ENCODE measurements at places on chromosomes 1 and 21.
A peak's percentile ranks its signal among the peaks of the same experiment; 100 is the strongest.

GRCh38 chr21:33566514-33566913, 22.0 kb downstream of the DONSON start:
- no peak for DNase-seq

DNA sequence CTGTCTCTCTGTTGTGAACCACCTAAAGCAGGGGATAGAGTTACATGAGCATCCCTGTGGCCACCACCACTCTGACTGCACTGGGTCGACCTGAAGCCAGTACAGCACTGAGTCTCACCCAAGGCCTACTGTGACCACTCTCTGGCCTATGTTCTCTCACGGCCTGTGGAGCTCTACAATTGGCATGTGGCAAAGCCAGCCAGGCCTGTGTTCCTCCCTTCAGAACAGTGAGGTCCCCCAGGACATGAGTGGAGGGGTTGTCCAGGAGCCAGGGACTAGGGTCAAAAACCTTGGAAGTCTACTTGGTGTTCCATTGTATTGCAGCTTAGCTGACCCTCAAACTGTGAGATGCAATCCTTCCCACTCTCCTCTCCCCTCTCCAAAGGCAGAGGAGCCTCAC, 42.7 kb upstream of the FMO3 start:
- DNase-seq: no peak

GRCh38 chr1:41795205-41795762, 123.4 kb downstream of the HIVEP3 start:
- DNase-seq: peak; percentile 56

DNA sequence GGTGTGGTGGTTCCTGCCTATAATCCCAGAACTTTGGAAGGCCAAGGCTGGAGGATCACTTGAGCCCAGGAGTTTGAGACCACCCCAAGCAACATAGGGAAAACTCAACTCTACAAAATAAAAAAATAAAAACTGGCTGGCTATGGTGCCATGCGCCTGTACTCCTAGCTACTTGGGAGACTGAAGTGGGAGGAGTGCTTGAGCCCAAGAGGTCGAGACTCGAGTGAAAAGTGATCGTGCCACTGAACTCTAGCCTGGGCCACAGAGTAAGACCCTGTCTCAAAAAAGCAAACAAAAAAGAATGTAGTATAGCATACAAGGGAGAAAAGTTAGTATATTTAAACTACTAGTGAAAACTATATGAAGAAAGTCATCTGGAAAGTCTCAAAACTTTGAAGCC, 66.7 kb downstream of the ARID4B start:
- no peak for DNase-seq

DNA sequence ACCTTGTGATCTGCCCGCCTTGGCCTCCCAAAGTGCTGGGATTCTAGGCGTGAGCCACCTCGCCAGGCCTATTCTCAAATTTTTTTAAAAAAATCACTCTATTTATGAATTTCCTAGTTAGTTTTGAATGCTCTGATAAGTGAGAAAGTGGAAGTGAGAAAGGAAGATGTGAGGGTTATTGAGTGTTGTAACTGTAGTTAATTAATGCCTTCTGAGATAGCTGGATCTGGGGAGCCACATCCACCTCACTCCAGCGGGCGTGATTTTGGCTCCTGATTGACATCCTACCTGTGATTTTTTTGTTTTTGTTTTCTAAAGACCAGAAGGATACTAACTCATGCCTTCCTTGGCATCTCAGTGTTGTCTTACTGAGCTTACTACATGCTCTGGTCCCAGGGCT, 65.6 kb downstream of the ST3GAL3 start:
- DNase-seq: no peak

GRCh38 chr1:68723791-68724190, 226.9 kb upstream of the DEPDC1 start:
- no peak for DNase-seq

DNA sequence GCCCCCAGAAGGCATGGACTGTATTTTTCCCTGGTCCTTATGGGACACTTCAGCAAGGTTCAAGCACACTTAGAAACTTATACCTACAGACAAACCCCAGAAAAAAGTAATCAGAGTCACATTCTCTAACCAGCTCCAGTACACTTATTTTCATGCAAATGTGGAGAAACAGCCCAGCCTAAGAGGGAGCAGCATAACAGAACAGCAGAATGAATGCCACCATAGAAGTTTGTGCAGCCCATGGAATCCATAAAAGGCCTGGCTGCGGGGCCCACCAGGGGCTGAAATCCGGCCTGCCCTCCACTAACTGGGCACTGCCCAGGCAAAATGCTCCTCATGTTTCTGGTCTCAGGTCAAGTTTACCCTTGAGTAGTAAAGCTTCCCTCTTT, 60.4 kb upstream of the ATP1A1 start:
- DNase-seq: no peak

GRCh38 chr1:76832521-76832920, 34.8 kb upstream of the ST6GALNAC5 start:
- no peak for DNase-seq

DNA sequence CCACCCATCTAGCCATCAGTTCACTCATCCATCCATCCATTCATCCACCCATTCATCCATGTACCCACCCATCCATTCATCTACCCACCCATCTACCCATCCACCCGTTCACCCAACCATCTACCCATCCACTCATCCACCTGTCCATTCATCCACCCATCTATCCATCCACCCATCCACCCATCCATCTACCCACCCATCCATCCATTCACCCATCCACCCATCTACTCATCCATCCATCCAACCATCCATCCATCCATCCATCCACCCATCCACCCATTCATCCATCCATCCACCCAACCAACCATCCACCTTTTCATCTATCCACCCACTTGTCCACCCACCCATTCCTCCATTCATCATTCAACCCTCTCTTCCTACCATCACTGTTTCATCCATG, 80.3 kb downstream of the KIF14 start:
- DNase-seq: no peak

DNA sequence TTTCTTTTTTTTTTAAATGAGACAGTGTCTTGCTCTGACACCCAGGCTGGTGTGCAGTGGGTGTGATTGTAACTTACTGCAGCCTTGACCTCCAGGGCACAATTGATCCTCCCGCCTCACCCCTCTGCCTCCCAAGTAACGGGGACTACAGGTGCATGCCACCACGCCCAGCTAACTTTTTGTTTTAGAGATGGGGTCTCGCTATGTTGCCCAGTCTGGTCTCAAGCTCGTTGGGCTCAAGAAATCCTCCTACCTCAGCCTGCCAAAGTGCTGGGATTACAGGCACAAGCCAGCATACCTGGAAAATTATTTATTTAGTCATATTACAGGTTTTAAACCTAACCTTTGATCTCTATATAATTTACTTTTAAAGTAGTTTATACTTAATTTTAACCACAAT, 13.4 kb downstream of the LRRC39 start:
- DNase-seq: no peak

GRCh38 chr21:34913811-34914210, 135.3 kb downstream of the RUNX1 start:
- peak; percentile 56 for DNase-seq

- peak; percentile 40 for DNase-seq
Measured at GRCh38 chr21:42187976-42188653, 30.8 kb upstream of the ABCG1 start.

DNA sequence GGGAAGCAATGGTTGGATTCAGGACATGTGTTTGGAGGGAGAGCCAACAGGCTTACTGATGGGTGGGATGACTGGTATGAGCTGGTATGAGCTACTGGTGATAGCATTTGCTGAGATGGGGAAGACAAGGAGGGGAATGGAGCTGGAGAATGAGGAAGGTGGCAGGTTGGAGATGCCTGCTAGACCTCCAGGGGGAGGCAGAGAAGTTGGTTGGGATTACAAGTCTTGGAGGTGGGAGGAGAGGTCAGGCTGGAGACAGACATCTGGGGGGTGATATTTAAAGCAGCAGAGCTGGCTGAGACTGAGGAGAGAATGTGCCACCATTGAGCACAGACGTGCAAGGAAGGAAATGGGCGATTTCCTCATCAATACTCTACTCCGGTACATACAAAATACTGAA, 31.8 kb upstream of the ENO1 start:
- DNase-seq: no peak

DNA sequence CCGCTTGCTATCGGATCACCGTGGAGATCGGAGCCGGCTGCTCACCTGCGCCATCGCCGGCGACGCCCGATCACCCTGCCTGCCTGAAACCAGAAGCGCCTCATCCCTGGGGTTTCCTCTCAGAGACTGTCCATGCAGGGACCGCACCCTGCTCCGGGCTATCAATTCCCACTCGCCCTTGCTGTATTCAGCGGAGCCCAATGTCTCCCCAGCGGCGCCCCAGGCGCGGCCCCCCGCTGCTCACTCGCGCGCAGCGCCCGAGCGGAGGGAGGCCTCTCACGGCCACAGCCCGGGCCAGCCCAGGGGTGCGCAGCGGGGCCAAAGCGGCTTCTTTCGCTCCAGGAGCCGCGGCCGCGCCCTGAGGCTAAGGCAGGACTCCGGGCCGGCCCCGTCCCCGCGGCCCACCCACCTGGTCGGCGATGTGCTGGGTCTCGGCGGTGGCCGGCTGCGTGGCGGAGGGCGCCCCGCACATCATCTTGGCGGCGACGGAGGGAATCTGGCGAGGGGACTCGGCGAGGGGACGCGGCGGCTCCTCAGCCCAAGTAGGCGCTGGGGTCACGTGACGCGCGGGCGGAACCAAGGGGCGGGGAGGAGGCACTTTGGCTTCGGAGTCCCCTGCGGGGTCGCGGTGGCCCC, at the start of gene CSTB:
CSTB (minus strand) TSS at position 514 of the 636 bp plus-strand sequence; CDS start at position 475, 39 bp downstream.
- peak; percentile 90 for DNase-seq

DNA sequence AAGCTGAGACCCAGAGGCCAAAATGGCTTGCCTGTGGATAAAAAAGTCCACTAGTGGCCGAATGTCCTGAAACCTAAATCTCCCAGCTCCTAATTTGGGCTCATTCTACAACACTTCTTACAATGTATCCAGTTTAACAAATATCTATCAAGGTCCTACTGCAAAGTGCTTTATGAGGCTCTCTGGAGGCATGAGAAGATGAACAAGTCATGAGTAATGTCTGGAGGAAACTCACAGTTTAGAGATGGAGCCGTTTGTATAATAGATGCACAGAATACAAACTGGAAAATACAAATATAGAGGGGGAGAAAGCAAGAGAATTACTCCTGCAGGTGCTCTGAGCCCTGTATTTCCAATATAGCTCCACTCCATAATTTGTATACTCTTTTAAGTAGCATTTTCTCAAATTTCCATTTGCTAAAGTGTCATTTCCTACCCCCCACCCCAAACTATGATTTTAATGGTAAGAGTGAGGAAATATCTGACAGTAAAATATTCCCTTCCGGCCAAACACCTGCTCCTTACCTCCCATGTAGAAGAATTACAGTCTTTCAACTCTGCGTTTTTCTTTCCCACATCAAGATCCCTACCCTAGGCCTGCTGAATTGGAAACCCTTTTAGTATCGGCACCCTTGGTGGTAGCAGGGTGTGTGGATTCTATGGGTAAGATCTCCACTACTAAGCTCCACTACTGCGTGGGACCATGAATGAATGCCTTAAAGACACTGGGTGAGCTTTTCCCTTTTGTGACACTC, 3.3 kb upstream of the ADAMTS5 start:
- DNase-seq: no peak

GRCh38 chr1:98045211-98045766, 124.5 kb upstream of the DPYD start:
- DNase-seq: peak; percentile 86

DNA sequence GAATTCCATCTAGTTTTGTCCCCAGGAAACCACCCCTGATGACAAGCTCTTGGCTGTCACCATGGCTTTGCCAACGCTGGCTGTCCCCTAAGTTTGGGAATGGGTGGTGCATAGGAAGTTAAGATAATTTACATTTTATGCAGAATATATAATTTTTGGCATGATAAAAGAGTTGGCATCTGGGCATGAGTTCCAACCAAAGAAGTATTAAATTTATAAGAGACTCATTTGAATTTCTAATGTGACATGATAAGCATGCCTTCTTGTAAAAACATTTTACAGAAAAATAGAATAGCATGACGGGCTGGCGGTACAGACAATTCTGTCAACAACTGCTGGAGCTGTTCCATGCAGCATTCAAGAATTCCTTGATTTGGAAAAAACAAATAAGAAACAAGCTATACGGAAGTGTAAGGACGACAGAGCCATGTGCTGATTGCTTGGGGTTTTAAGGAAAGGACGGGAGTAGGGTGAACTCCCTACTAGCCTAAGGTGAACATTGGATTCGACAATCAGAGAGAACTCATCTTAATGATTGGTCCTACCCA, 106.8 kb upstream of the C1orf21 start:
- DNase-seq: no peak

DNA sequence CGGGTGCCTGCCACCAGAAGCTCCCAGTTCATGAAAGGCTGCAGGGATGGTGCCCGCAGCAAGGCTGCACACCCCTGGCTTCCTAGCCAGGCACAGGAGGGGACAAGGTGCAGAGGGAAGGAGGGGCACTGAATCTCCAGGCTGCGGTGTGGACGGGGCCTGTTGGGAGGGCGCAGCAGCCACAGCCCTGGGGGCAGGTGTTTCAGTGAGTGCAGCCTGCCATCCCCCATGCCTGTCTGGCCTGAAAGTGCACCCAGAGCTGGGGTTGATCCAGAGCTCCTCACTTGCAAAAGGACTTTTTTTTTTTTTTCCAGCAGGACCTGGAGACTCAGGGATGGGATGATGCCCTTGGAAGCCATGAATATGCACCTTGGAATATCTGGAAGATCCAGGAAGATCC, 153.7 kb upstream of the C1orf174 start:
- DNase-seq: no peak

DNA sequence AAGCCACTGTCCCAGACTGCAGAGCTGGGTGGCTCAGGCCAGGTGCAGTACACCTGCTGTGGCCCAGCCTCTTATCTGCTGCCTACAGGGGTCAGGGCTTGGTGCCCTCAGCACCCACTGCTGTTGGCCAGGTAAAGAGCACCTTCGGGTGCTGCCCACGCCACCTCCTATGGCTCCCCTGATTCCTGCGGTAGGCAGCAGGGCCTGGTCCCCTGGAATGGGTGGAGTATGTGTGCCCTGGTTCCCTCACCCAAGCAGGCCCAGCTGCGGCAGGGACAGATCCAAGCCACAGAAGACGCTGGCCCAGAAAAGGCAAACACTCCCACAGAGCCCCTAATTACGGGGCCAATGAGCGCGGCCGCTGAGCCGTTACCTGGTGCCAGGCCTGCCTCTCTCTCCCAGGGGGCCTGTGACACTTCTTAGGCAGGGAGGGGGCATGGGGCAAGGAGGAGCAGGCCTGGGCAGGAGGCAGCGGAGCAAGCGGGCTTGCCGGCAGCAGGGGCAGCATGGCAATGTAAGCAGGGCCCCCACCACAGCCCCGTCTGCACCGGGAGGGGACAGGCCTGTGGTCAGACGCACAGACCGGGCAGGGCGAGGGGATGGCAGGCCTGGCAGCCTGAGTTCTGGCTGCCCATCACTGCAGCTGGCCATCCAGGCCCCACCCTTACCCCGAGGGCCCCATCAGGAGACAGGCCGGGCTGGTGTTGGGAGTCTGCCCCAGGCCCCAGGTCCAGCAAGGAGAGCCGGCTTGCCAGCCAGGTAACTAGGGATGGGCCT, 19.0 kb downstream of the ESPN start:
- no peak for DNase-seq

All from GM03348 (cell line).